ENCODE measurements at places on chromosomes 1 and 21.

DNA sequence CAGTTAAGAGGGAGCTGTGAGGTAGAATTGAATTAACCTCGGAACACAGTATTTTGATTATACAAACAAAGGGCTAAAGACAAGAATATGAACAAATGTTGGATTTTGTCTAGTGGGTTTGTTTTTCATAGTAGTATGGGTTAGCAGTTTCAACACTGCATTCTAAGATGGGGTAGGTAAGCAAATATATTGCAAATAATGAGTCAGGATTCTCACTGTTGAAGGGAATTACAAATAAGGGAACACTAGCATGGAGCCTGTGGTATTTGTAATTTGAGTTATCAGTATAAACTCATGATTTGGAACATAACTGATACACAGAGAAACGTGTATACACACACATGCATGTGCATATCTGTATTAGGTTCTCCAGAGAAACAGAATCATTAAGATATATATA, 44.5 kb downstream of the CD55 start:
- DNase-seq = no peak

DNA sequence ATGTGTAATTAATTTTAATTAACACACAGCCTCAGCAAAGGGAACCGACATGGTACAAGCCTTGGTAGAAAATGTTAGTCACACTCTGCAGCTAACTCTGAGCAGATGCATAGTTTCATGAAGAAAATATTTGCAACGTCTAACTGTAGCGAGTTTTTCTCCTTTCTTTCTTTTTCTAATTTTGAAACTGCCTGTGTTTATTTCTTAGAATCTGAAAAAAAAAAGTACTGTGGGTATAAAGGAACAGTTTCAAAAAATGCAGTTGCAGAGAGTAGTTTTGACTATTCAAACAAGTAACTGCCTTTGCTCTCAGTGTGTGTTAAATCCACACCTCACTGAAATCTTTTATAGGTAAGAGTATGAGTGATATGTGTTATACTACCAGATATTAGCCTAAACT, 149.9 kb upstream of the C1orf105 start:
- DNase-seq = no peak

DNA sequence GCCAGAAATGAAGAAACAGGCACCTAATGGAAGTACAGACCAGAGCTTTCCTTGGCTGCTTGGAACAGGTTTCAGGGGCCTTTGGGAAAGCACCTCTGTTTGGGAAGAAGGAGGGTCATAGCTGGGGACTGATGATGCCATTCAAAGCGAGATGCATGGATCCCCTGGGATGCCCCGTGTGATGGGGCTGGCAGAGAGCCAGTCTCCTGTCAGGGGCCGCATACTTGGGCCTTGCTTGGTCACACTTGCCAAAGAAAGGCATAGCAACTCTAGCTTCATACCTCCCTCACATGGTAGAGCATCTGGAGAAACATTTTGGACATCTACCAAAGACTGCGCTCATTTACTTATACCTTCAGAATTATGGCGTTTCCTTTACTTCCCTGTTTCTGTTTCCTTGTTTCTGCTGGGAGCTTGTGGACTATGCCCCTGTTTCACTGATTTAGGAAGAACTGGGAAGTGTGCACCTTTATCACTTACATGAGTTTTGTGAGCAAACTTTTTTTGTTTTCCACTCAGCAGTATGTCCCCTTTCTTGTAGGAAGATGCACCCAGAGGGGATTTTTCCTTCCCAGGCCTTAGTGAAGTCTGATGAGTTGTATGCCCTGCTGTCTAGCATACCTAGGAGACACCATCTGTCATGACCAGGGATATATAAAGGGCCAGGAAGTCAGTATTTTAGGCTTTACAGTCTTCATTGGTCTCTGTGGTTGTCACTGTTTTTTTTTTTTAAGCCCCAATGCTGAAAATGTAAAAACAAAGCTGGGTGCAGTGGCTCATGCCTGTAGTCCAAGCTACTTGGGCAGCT, 19.8 kb upstream of the ST3GAL3 start:
- DNase-seq = no peak

GRCh38 chr21:44487831-44488230, 32.5 kb downstream of the LRRC3 start:
- DNase-seq = no peak
